ENCODE measurements at places on chromosomes 3 and 15.

DNA sequence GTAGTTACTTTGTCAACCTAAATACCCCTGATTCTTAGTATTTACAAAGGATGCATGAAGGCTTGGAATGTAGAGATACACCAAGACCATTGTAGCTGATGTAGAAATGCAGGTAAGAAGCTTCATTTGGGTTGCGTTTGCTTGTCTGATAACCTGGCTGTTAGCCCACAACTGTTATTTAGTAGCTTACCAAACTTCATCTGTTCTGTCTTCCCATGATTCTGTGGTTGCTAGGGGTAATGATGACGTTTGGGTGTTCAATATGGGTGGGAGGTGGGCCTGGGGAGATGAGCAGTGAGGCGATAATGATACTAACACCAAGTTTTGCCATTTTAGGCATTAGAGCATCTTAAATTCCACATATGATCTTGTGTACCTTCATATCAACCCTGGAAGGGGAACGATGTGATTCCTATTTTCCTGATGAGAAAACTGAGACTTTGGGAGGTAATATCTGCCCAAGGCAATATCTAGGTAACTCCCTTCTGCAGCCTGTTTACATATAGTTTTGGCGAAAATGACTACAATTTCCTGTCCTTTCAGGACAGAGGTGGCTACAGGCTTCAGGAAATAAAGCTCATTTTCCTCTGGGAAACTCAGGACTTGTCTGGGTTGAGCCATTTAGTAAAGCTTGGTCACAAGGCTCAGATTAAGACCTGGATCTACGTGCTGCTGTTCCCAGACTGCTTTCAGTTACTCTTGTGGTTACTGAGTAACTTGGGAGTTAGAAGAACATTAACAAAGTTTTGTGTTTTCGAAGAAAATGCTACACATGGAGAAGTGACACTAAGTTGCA is 26.8 kb downstream of the FNDC3B start:
- no peak for DNase-seq

DNA sequence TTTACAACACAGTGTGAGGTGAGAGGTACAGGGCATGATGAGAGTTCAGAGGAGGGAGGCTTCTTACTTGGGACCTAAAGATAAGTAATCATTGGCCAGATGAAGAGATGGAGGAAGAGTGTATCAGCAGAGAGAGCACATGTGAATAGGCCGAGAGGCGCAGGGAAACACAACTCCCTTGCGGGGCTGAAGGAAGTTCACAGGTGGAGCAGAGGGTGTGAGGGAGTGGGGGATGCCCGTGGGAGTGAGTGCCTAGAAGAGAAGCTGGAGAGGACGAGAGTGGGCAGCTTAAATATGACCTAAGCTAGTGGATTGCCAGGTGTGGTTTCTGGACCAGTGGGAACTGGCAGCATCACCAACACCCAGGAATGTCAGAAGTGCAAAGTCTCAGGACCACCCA is 98.2 kb upstream of the TBC1D5 start:
- no peak for DNase-seq

- DNase-seq, result no peak
These were observed 14.9 kb downstream of the MUC4 start for GRCh38 chr3:195796795-195797194.

- DNase-seq, result no peak
These were observed 3.4 kb upstream of the TSPAN3 start for GRCh38 chr15:77074350-77074749.

- DNase-seq, result peak; percentile 3
These were observed 2.3 kb downstream of the GRIP2 start for GRCh38 chr3:14537590-14538450.

- no peak for DNase-seq
These were observed 283.8 kb downstream of the ZPLD1 start for GRCh38 chr3:102718651-102719050.

DNA sequence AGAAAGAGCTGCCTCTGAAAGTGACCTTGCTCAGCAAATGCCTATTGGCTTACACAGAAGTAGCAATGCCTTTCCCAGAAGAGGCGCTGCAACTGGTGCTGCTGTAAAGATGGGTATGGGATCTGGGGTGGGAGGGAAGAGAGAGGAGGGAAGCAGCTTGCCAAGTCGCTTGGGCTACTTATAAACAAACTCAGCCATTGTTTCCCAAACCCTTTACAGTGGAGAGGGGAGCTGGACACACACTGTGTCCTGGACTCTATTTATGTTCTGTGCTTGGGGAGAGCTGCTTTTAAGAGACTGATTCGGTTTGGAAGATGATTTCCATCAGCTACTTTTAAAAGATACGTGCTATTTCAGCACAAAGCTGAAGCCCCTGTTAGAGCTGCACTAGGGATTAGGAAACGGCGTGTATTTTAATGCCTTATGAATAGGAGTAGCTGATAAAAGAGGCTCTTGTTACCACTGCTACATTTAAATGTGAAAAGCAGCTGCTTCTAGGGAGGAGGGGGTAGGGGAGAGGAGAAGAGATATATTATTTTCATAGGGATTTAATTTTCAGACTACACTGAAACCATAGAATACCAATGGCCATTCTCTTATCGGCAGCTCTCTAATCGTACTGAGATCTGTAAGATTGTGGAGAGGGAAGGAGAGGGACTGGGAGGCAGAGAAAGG is 440.6 kb downstream of the MCTP2 start:
- no peak for DNase-seq

- DNase-seq, result no peak
These were observed 661.7 kb downstream of the MCTP2 start for GRCh38 chr15:94893091-94893490.

GRCh38 chr3:46020766-46021510 is 6.3 kb downstream of the XCR1 start:
- no peak for DNase-seq

DNA sequence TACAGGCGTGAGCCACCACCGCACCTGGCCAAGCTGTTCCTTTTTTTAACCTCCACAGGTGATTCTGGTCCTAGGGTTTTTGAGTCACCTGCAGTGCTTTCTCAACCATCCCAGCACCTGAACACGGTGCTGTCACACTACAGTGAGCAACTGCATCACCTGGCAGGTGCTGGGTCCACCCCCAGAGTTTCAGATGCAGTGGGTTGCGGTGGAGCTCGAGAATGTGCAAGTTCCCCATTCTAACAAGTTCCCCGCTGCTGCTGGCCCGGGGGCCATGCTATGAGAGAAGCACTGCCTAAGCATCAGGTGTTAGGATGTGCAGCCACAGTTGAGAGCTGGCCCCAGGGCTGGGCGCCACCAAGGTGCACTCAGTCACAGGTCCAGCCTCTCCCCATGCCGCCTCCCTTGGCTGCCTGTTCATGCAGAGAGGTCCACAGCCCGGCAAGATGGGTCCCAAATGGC is 18.0 kb downstream of the ISG20 start:
- no peak for DNase-seq

- no peak for DNase-seq
These were observed 65.2 kb downstream of the SLCO2A1 start for GRCh38 chr3:133964547-133964946.

DNA sequence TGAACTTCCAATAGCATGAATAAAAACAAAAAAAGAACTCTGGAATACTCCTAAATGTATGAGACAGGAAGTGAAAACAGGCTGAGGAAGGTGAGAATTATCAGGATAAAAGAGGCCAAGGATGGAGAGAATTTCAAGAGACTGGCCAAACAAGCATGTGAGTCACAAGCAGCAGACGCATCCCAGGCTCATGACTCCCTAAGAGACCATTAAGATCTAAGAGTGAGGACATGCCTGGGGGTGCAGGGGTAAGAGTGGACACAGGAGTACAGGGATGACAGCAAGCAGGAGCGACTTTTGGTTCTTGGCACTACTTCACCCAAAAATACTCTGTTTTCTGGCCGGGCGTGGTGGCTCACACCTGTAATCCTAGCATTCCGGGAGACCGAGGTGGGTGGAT is 7.1 kb downstream of the SCAMP2 start:
- no peak for DNase-seq

DNA sequence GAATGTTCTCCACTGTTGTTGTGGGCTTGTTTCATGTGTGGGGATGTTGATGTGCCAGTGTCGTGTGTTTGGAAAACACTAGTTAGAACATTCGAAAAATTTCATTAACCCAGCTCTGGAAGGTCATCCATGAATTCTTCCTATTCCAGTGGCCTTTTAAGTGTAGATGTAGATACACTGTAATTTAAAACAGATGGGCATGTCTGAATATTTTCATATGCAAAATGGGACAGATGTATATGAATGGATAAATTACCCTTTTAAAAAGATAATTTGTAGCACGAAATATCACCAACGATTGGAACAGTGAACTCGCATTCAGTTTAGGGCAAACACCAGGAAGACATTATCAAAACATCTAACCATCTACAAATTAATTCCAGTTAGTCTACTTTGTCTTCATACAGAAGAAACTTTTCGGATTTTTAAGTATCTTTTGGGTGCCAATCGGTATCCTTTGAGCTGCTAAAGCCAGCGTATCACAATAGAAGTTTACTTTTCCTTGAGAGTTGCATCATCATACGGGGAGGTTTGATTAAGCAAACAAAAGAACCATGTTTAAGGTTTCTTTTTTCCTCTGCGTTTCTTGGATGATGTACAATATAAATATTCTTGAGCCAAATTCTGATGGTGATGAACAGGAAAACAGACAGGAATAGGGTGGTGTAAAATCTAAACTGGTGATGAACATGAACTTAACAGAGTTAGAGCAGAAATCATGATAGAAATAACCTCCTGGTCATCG is 528.1 kb downstream of the FOXP1 start:
- DNase-seq, result no peak

- no peak for DNase-seq
These were observed 35.4 kb downstream of the MCTP2 start for GRCh38 chr15:94266789-94267188.

GRCh38 chr3:129184396-129184657 is 631 bp upstream of the CNBP start:
- no peak for DNase-seq

GRCh38 chr3:43434431-43434830 is 148.1 kb downstream of the SNRK start:
- DNase-seq, result no peak

DNA sequence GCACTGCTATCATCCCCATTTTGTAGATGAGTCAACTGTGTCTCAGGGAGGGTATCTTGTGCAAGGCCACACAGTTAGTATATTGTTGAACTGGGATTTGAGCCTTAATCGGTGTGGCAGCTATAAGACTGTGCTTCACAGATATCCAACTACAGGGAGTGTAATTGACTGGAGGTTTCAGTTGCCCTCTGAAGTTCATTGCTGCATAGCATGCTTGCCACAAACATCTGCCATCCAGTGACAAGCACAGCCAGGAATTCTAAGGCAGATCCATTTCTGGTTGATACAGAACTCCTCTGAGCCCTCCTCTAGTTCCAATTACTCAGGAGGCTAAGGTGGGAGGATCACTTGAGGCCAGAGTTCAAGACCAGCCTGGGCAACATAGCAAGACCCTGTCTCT is 16.4 kb downstream of the FSD2 start:
- no peak for DNase-seq

DNA sequence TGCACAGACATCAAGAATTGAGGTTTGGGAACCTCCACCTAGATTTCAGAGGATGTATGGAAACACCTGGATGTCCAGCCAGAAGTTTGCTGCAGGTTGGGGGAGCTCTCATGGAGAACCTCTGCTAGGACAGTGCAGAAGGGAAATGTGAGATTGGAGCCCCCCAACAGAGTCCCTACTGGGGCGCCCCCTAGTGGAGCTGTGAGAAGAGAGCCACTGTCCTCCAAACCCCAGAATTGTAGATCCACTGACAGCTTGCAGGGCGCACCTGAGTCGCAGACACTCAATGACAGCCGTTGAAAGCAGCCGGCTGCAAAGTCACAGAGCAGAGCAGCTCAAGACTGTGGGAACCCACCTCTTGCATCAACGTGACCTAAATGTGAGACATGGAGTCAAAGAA is 34.6 kb upstream of the EPHA6 start:
- DNase-seq, result no peak

- DNase-seq, result peak; percentile 83
These were observed 35.2 kb downstream of the NCEH1 start for GRCh38 chr3:172675441-172676193.

GRCh38 chr3:143276592-143276991 is 157.0 kb downstream of the CHST2 start:
- DNase-seq, result no peak

DNA sequence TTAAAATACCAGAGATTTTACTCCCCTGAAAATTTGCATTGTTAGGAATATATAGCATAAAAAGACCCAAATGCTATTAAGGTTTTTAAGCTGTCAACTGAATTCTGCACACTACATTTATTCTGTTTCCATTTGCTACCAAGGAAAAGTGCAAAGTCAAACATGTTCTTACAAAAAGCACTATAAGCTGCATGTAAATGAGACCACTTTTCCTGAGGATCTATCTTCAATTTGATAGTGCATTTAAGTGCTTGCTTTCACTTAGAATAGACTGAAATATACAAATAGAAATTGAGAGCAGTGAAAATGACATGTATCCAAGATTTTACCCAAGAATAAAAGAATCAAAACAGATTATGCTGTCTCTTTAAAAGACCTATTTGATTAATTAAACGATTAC is 1216.2 kb downstream of the ROBO2 start:
- no peak for DNase-seq

GRCh38 chr3:77354958-77355357 is 315.1 kb downstream of the ROBO2 start:
- no peak for DNase-seq

- DNase-seq, result no peak
These were observed 427.4 kb upstream of the NAALADL2 start for GRCh38 chr3:174431717-174432116.

- DNase-seq, result no peak
These were observed 55.3 kb upstream of the VGLL4 start for GRCh38 chr3:11699083-11699427.

DNA sequence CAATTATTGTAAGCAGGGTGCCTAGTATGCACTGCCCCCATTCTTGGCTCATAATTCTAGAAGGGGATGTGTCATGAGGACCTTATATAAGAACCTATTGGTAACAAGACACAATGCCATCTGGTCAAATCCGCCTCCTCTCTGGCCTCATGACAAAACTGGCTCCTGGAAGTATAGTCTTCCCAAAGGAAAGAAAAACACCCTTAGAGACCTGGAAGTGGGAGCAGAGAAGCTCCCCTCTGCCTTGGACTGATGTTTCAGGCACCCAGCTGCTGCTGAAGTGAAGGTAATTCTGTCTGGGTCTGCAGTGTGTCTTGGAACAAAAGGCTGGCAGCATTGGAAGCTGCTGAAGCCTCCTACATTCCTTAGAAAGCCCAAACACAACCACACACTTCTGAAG is 107.2 kb upstream of the CLSTN2 start:
- DNase-seq, result no peak

GRCh38 chr15:85576392-85576791 is 196.0 kb downstream of the AKAP13 start:
- no peak for DNase-seq

- no peak for DNase-seq
These were observed 23.9 kb downstream of the AKAP13 start for GRCh38 chr15:85404176-85404917.

All from hematopoietic multipotent progenitor cell treated with erythropoietin and hydrocortisone succinate and interleukin-3 and kit ligand, for 15 days (in vitro differentiated cells).